Stimulated activated CD8-positive, alpha-beta memory T cell treated with anti-CD3 and anti-CD28 coated beads, Interleukin-12 subunit alpha, Interleukin-12 subunit beta, amount 100 ng/mL, for 4 hours (primary cell): ENCODE measurements at places on chromosomes 13 and 19.

- DNase-seq: no peak
Observed at GRCh38 chr13:44334751-44335150, 38.9 kb upstream of the SERP2 start.

DNA sequence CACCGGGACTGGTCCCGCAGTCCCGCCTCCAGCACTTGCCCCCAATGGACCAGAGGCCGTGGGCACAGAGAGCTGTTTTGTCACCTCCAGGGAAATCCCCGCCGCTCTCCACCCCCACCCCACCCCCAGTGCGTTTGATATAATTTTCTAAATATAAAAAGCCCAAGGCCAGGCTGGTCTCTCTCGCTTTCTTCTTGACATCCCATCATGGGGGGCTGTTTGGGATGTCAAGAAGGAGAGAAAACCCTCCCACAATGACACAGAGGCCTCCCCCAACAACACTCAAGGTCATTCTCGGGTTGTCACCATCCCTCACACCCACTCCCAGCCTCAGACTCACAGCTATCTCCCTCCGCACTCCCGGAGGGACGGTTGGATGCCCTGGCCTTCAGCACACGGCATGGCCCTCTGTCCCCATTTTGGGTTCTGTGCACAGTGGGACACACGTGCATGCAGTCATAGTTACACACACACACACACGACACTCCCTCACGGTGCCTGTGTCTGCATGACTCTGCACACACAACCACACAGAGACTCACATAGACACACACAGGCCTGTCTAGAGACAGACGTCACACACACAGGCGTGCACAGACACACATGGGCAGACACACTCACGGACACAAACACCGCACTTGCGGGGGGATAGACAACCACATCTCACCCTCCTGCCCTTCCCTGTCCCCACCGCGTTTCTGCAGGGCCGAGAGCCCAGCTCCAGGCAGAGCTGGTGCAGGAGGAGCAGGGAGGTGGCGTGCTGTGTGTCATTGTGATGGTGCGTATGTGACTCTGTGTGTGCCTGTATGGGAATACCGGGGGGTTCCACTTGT, 4.8 kb upstream of the NFIC start:
- DNase-seq: no peak

GRCh38 chr13:21690955-21691354, 20.1 kb downstream of the FGF9 start:
- DNase-seq: no peak

DNA sequence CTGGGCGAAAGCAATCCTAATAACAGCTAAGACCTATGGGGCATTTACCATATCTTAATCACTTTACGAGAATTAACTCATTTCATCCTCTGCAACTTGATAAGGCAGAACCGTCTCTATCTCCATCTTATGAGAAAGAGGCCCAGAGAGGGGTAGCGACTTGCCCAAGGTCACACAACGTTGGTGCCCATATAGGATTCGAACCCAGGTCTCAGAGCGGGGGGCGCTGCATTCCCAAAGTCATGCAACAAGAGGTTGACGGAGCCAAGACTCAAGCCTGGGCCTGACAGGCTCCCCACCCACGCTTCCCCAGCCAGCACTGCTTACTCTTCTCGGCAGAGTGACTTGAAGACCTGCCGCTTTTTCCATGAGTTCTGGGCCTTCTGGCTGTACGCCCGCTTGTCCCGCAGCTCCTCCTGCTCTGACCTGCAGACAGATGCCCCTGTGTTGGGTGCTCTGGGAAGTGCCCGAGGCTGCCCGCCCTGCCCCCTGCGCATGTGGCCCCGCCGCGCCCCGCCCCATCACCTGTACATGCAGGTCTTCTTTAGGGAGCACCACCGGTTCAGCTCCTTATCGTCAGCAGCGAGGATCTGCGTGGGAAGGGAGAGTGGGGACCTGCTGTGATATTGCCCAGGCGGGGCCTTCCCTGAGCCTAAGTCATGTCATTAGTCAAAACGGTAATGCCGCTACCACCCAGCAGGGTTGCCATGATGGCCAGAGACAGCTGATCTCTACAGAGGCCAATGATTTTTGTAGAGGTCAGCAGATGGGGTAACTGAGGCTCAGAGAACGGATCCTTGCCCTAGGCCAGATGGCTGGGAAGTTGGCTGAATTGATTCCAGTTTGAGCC, 10.8 kb downstream of the KRI1 start:
- DNase-seq: no peak

- DNase-seq: peak; percentile 58
Observed at GRCh38 chr19:18340190-18340989, at the start of gene PGPEP1. TSS of gene PGPEP1 (plus strand) at chr19:18340598. CDS start at chr19:18340682, 84 bp downstream.

GRCh38 chr19:57280962-57281400, 696 bp downstream of the ZNF460 start:
- no peak for DNase-seq

GRCh38 chr13:71360041-71360440, 507.0 kb downstream of the DACH1 start:
- DNase-seq: no peak
